ENCODE measurements at places on chromosomes 12 and 14. TPM values are rescaled to one million over a fixed set of nuclear protein-coding genes. Genes with fewer than 3 reads are reported as not detected.

- DNase-seq, result peak; percentile 37
These were observed 87.3 kb upstream of the E2F7 start for GRCh38 chr12:77152623-77153193.

DNA sequence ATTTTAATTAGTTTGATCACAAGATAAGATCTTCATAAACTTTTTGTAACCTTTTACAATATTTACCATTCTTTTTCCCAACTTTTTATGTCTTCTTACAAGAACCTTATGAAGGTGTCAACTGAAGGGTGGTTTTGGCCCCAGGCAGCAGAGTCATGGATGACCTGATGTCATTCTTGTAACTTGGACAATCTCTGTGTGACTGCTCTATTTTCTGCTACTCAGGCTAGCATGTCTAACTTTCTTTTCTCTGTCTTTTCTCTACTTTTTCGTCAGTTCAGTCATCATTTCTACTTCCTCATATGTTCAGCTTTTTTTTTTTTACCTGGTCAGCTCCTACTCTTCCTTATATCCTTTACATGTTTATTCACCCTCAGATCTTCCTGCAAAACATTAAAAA, 150.7 kb upstream of the PTPRQ start:
- no peak for DNase-seq

DNA sequence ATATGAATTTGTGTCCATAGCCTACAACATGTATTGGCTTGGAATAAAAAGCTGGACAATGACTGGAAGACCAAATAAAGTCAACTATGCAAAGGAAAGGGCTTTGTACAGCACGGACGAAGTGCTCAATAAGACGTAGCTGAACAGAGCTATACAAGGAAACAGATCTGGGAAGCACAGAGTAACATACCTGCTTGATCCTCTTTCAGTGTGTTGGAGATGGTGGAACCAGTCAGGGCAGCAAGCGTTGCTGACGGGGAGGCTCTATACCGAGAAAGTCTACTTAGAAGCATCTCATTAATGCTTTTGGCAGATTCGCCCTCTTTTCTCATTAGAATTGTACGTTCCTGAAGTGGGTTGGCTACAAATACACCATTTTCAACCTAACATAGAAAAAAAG, 99.3 kb downstream of the HECTD4 start:
- DNase-seq, result no peak

- no peak for DNase-seq
These were observed 17.1 kb downstream of the FOXG1 start for GRCh38 chr14:28783664-28784063.

The ART4 gene
- polyA plus RNA-seq, result 0.11 TPM

DNA sequence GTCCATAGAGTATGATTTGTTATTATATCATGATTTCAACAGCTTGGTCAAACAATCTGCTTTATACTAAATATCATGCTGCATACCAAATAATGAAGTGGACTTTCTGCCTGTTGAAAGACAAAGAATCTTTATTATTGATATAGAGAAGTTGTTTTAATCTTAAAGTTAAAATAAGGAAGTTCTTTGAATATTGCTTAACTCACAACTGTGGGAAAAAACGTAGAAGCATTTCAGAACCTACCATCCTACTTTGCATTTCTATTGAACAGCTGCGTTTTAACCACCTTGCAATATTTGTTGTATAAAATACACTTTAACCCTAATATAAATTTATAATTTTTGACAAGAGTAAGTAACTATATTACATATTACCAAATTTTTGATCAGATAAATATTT, 22.9 kb upstream of the ARL1 start:
- DNase-seq, result no peak

The HOXC11 gene
- polyA plus RNA-seq, result 2.5 TPM

- DNase-seq, result no peak
These were observed 12.9 kb downstream of the ELK3 start for GRCh38 chr12:96206936-96207662.

GRCh38 chr14:38915125-38915524, 187.9 kb downstream of the SEC23A start:
- no peak for DNase-seq

DNA sequence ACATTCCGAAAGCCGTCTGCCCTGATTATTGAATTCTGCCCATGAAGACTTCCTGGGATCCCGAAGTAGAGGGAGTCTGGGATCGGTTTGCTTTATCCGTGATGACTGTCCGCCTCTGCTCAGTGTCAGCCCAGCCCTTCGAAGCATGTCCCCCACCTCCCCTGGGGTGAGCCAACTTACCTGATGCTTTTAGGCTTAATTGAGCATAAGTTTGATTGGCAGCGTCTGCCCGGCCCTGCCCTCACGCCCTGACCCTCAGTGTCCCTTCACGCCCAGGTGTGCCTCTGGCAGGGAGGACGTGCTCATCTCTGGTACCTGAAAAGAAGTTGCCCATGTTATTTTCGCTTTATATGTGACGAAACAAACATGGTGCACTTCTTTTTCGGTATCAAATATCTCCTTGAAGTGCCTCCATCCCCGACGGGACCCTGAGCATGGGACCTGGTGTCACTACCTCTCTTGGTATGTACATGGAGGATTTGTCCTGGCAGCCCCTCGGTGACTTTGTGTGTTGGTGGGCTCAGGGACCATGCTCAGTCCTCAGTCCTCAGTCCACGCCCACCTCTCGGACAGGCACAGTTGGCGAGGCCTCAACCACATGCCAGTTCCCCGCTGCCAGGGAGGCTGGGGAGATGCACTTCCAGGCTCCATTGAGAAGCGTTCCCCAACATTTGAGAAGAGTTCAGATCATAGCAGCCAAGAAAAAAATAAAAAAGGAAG, 130.1 kb upstream of the RTL1 start:
- no peak for DNase-seq

GRCh38 chr12:109804820-109805761, 28.1 kb downstream of the TRPV4 start:
- DNase-seq, result peak; percentile 3

- DNase-seq, result no peak
These were observed 585.6 kb downstream of the GALC start for GRCh38 chr14:87407344-87407743.

The KRT3 gene
- polyA plus RNA-seq, result not detected

DNA sequence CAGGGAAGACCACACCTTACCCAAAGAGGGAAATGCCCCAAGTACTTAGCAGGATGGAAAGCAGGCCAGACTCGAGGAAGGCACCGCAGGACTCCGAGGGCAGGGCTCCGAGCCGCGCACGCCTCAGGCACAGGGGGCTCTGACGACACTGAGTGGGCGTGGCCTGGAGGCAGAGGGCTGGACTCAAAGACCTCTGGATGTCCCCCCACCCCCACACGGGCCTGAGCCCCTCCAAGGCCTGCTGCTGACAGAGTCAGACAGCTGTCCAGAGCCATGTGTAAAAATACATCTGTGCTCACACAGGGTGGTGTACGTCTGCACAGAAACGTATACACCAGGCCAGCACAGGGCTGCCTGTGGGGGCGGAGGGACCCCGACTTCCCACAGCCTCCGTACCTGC, 1.4 kb downstream of the AKT1 start:
- no peak for DNase-seq

The KRT7 gene
- polyA plus RNA-seq, result 97.9 TPM

DNA sequence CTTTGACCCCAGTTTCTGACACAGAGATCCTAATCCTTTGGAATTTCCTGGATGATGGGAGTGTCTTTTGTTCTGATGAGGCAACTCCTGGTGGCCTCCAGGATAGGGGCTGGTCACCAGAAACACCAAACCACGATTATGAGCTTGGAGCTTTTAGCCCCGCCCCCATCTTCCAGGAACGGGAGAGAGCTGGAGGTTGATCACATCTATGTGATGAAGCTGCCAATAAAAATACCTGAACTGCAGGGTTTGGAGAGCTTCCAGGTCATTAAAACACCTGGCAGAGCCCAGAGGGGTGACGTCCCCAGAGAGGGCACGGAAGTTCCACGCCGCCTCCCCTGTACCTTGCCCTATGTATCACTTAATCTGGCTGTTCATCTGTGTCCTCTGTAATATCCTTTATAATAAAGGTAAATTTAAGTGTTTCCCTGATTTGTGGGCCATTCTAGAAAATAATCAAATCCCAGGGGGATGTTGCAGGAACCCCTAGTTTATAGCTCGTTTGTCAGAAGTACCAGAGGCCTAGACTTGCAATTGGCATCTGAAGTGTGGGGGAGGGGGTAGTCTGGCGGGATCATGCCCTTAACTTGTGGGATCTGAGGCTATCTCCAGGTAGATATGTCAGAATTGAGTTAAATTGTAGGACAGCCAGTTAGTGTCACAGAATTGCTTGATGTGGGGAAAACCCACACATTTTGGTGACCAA, 21.2 kb downstream of the APPL2 start:
- no peak for DNase-seq

The SERPINA12 gene
- polyA plus RNA-seq, result 0.17 TPM

DNA sequence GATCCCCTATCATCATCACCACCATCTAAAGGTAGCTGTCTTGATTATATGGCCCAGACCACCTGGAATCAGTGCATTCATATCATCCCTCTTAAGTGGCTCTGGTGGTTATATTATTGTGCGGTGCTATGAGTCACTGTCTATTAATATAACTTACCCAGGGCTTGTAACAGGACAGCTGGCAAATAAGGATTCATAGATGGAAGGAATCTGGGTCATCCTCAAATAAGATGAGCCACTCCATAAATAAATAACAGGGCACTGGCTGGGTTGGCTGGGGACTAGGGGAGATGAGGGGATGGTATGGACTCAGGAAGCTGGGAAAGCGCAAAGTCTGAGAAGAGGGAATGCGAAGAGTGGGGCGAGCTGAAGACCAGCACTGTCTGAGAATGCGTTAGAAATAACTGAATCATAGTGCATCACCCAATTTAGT, 216.1 kb downstream of the NUAK1 start:
- DNase-seq, result no peak

The ZFP36L1 gene
- 321 TPM for polyA plus RNA-seq

All from right renal pelvis (tissue), 4 donors.